ENCODE measurements at places on chromosomes 1 and 21.

- DNase-seq = no peak
Measured at GRCh38 chr1:206898089-206898914, 1.1 kb downstream of the IL24 start.

- peak; percentile 95 for DNase-seq
Measured at GRCh38 chr1:212667223-212668139, 32.2 kb downstream of the BATF3 start.

DNA sequence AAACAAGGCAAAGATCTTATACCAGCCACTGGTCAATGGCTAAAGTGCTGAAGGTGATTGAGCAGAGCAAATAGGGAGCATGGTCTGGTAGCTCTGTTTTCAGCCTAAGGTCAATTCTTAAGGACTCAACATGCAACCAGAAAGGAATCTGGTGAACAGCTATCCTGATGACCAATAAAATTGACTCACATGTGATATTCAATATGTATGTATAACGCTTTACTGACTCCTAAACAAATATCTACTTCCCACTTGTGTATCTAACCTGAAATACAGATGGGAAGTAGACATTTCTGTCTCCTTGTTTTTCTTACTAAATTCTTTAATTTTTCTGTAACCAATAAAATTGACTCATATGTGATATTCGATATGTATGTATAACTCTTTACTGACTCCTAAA lies 24.9 kb upstream of the CTH start:
- DNase-seq = no peak

GRCh38 chr21:46157987-46158451 lies 2.6 kb upstream of the FTCD start:
- DNase-seq = no peak

GRCh38 chr1:200588698-200589097 lies 31.9 kb downstream of the KIF14 start:
- peak; percentile 14 for DNase-seq

DNA sequence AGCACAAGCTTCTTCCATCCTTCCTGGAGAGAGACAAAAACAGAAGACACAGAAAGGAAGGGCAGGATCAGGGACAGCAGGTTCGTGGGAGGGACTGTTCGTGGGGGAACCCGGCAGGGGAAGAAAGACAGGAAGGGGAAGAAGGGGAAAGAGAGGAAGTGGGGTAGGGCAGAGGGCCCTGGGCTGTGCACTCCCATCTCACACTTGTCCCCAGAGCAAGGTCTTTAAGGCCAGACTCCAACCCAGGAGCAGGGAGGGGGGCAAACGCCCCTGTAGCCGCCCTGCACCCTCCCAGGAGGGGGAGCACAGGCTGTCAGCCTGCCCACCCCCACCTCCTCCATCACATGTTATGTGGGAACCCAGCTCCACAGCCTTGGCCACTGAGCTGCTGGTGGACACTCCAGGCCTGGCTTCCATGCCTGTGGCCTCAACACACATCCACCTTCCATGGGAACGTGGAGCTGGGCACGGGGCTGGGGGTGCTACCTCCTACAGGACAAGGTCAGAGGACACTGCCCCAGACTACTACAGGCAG lies 9.3 kb downstream of the SLC19A1 start:
- no peak for DNase-seq

- peak; percentile 54 for DNase-seq
Measured at GRCh38 chr1:205980237-205980870, 22.8 kb downstream of the RAB7B start.

DNA sequence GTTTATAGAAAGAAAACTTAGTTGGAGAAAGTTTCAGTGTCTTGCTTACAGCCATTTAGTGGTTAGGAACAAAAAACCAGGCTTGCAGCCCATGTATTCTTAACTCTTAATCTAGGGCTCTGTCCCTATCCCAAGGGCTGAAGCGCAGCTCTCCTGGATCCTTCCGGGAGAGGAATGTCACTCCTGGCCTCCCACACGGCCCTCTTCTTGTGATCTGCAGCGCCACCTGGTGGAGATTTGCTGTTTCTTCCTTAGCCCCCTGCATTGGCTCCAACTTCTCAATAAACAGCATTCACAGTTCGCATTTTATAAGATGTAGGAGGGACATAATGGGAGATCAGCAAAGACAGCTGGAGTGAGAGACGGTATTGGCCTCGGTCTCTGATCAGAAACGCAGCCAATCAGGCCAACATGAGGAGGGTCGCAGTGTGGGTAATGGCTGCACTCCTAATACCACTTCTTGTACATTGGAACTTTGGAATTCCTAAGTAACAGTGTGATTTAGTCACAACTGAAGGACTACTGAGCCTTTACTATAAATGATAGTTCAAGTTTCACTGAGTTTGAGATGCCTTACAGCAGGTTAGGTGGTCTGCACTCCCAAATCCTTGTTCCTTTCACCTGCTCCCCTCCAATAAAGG lies 283.4 kb downstream of the ASTN1 start:
- DNase-seq = peak; percentile 28

Data from dermis microvascular lymphatic vessel endothelial cell (primary cell).